Bronchial epithelial cell (primary cell): ENCODE measurements at places on chromosomes 4 and X. TPM values are rescaled to one million over a fixed set of nuclear protein-coding genes. Genes with fewer than 3 reads are reported as not detected.
A peak's percentile ranks its signal among the peaks of the same experiment; 100 is the strongest.

GRCh38 chrX:109952050-109952449 lies 50.9 kb upstream of the TMEM164 start:
- peak; percentile 13 for DNase-seq

DNA sequence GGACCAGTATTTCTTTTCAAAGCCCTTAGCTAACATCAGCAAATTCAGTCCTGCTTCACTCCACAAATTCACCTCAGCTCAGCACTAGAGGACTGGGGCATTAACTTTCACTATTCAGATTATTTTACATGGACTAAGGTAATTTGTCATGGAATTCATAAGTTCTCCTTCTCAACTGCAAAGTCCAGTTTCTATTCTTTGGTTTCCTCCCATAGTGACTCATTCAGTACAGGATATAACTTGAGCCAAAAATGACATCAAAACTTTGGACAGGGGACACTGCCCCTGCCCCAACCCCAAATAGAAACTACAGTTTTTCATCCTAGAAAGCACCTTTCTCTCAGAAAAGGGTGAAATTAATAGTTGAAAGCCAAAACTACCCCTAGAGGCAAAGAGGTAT lies 52.7 kb downstream of the COX7B2 start:
- no peak for DNase-seq

GRCh38 chr4:20662851-20663250 lies 37.4 kb upstream of the PACRGL start:
- DNase-seq: peak; percentile 80

The GAGE12F gene
- not detected in 2 replicates for total RNA-seq

- DNase-seq: no peak
Measured at GRCh38 chrX:10110316-10110935, 46.3 kb upstream of the CLCN4 start.

DNA sequence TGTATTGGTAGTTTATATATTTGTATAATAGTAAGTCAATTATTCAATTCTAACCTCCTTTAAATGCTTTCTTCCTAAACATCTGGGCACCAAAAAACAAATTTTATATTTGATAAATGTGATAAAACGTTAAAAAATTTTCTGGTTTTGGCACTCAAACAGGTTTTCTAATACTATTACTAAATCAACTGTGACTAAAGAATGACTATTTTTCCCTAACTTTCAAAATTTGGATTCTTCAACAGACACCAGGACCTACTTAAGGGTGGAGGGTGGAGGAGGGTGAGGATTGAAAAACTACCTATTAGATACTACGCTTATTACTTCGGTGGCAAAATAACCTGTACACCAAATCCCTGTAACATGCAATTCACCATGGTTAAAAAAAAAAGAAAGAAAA lies 555.5 kb downstream of the IL15 start:
- DNase-seq: no peak

DNA sequence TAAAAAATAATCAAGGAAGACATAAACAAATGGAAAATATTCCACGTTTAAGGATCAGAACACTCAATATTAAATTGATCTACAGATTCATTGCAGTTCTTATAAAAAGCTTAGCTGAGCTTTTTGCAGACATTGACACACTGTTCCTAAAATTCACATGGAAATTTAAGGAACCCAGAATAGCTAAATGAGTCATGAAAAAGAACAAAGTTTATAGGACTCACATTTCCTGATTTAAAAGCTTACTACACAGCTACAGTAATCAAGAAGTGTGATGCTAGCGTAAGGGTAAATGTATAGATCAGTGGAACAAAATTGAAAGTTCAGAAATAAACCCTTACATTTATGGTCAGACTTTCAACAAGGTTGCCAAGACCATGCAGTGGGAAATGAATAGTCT lies 33.1 kb downstream of the NSUN7 start:
- no peak for DNase-seq

The COL4A5 gene
- total RNA-seq: 48.4 and 63.1 TPM in 2 replicates

The NUP62CL gene
- 3.9 and 5.1 TPM in 2 replicates for total RNA-seq

GRCh38 chrX:74383611-74384010 lies 37.7 kb upstream of the SLC16A2 start:
- peak; percentile 47 for DNase-seq

- DNase-seq: no peak
Measured at GRCh38 chr4:184320631-184321030, 103.0 kb upstream of the ENPP6 start.

GRCh38 chrX:40805404-40805803 lies 70.1 kb upstream of the MED14 start:
- no peak for DNase-seq

DNA sequence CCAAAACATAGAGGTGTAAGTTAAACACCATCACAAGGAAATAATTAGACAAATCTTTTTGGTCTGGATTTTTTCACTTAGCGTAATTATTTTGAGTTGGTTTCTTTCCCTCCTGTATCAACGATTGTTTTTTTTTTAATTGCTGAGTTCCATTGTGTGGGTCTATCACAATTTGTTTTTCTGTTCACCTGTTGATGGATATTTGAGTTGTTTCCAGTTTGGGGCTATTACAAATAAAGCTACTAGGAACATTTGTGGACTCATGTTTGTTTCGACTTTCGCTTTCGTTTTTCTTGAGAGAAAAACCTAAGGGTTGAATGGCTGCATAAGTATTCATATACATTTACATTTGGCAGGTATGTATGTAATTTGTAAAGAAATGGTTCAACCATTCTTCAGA lies 20.4 kb upstream of the FBXW7 start:
- no peak for DNase-seq

GRCh38 chrX:109596015-109596414 lies 29.0 kb downstream of the KCNE5 start:
- peak; percentile 59 for DNase-seq

DNA sequence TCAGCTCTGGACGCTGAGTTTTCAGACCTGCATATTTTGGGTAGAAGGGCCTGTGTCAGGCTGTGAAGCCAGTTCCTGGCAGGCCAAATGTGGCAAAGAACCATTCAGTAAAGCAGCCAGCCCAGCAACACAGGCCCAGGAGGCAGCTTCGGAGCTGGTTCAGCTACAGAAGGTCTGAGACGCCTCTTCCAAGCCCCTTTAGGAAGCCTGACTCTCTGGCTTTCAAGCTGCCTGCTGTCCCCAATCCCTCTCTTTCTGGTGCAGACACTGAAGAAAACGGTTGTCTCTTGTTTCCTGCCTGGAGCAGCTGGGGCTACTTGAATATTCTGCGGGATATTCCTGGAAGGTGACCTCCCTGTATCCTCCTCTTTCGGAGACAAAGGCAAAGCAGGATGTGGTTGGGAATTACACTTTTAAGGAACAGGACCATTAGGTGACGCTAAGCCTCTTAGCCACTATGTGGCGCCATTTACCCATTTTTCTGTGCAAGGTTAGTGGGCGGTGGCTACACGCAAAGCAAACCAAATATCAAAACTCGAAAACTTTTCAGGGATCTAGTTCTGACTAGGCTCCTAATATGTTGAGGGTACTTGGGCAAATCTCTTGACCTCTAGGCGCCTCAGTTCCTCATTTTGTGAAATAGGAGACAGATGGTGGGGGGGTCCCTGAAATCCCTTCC lies 47.2 kb upstream of the LAS1L start:
- peak; percentile 54 for DNase-seq

- peak; percentile 86 for DNase-seq
Measured at GRCh38 chr4:100742045-100742444, 224.2 kb upstream of the EMCN start.

- DNase-seq: no peak
Measured at GRCh38 chrX:734362-734761, 103.8 kb downstream of the SHOX start.

GRCh38 chr4:37538931-37539330 lies 147.2 kb downstream of the RELL1 start:
- no peak for DNase-seq

DNA sequence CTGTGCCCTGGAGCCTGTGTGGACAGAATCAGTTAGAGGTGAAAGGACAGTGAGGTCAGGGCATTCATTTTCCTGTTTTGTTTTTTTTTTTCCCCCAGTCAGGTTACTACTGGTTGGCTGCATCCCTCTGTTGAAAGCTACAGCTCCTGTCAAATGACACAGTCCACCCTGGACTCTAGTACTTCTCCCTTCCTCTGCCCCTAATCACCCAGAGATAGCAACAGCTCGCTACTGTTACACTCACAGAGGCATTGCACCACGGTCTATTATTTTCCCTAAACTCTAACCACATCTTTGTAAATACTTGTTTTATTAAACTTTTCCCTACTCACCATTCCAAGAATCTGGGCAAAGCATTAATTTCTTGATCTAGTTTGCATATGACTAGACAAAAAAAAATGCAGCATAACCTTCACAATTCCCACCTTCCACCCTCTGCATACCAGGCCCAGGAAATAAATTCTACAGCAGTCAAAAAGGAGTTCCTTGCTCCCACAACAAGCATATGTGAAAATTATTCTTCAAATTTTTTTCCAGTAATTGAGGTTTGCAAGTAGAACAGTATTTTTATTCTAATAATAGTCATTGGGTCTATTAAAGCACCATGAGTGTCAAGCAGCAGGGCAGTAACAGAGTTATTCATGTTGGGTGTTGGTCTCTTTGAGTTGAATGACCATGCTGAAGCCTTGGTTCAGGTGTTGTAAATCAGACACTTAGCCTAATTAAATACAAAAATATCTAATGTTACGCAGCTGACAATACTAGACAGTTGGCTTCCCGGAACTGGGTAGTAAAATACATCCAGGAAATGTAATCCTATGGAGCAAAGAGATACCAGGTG lies 329.2 kb downstream of the INPP4B start:
- peak; percentile 68 for DNase-seq

- DNase-seq: peak; percentile 62
Measured at GRCh38 chrX:107628662-107629539, 591 bp downstream of the PRPS1 start.
